ENCODE measurements at places on chromosomes 5 and 9. TPM values are rescaled to one million over a fixed set of nuclear protein-coding genes. Genes with fewer than 3 reads are reported as not detected.
A peak's percentile ranks its signal among the peaks of the same experiment; 100 is the strongest.

F2RL2 gene
- not detected for total RNA-seq

ECM2 gene
- 14.1 TPM for total RNA-seq

AFAP1L1 gene
- 8.4 TPM for total RNA-seq

DNA sequence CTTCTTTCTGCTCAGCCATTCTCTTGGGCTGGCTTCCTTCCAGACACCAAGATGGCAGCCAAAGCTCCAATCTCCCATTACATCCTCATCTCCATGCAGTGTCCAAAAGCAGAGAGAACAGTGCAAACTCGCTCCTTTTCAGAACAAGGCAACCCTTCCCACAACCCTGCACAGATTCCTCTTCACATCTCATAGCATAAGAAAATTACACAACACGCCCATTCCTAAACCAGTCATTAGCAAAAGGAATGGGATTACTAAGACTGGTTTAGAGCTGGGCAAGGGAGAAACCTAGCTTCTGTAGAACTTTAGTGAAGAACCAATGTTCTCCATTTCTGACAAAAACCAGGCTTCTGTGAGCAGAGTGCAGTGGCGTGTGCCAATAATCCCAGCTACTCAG lies 51.5 kb upstream of the CTNNA1 start:
- H3K4me3 ChIP-seq = no peak overlapping the region
- H3K27me3 ChIP-seq = no peaks in the 10 kb centered on the region
- H3K4me1 ChIP-seq = no peaks in the 10 kb centered on the region
- DNase-seq = no peak
- H3K36me3 ChIP-seq = no peaks in the 10 kb centered on the region
- no peak overlapping the region for H3K27ac ChIP-seq

SOHLH1 gene
- not detected for total RNA-seq

GRCh38 chr5:42429694-42430093 lies 6.5 kb downstream of the GHR start:
- no peaks in the 10 kb centered on the region for H3K27me3 ChIP-seq
- no peak overlapping the region for H3K27ac ChIP-seq
- DNase-seq = peak; percentile 65
- no peaks in the 10 kb centered on the region for H3K36me3 ChIP-seq
- no peak overlapping the region for H3K4me3 ChIP-seq

GRCh38 chr5:134567641-134568336 lies 42.3 kb downstream of the JADE2 start:
- H3K36me3 ChIP-seq = peaks cover 25% of the 10 kb centered on the region
- H3K4me1 ChIP-seq = no peaks in the 10 kb centered on the region
- no peak overlapping the region for H3K27ac ChIP-seq

GRCh38 chr9:121917375-121918335 lies 175.5 kb downstream of the TTLL11 start:
- no peak overlapping the region for H3K4me3 ChIP-seq
- no peaks in the 10 kb centered on the region for H3K36me3 ChIP-seq
- H3K27me3 ChIP-seq = no peaks in the 10 kb centered on the region
- H3K27ac ChIP-seq = no peak overlapping the region
- no peaks in the 10 kb centered on the region for H3K4me1 ChIP-seq

MELK gene
- total RNA-seq = 1.1 TPM

DNA sequence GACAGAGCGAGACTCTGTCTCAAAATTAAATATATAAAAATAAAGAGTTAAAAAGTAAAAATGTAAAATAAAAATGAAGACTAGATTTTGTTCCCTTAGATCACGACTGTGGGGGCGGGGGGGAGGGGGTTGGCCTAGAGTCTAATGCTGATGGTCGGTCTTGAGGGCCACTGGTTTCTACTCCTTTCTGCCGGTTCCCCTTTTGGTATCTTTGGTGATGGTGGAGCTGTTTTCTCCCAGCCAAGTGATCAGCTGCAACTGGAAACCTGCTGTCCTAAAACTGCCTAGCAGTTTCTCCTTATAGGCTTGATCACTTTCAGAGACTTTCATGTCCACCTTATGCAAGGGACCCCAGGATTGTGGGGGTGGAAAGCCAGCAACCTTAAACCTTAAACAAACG lies 1.1 kb downstream of the SRD5A1 start:
- no peaks in the 10 kb centered on the region for H3K27me3 ChIP-seq
- H3K4me3 ChIP-seq = peak overlapping the region; percentile 68
- H3K4me1 ChIP-seq = peaks cover 7% of the 10 kb centered on the region
- no peak for DNase-seq
- H3K36me3 ChIP-seq = no peaks in the 10 kb centered on the region

DNA sequence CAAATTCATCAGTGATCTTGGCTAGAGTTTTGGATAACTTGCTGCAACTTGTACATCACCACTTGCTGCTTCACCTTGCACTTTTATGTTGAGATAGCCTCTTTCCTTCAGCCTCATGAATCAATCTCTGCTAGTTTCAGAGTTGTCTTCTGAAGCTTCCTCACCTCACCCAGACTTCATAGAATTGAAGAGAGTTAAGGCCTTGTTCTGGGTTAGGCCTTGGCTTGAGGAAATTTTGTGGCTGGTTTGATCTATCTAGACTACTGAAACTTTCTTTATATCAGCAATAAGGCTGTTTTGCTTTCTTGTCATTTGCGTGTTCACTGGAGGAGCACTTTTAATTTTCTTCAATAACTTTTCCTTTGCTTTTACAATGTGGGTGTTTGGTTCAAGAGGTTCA lies 12.8 kb downstream of the FER start:
- H3K4me1 ChIP-seq = no peaks in the 10 kb centered on the region
- no peaks in the 10 kb centered on the region for H3K36me3 ChIP-seq
- H3K27ac ChIP-seq = no peak overlapping the region
- H3K27me3 ChIP-seq = no peaks in the 10 kb centered on the region
- H3K4me3 ChIP-seq = no peak overlapping the region

DNA sequence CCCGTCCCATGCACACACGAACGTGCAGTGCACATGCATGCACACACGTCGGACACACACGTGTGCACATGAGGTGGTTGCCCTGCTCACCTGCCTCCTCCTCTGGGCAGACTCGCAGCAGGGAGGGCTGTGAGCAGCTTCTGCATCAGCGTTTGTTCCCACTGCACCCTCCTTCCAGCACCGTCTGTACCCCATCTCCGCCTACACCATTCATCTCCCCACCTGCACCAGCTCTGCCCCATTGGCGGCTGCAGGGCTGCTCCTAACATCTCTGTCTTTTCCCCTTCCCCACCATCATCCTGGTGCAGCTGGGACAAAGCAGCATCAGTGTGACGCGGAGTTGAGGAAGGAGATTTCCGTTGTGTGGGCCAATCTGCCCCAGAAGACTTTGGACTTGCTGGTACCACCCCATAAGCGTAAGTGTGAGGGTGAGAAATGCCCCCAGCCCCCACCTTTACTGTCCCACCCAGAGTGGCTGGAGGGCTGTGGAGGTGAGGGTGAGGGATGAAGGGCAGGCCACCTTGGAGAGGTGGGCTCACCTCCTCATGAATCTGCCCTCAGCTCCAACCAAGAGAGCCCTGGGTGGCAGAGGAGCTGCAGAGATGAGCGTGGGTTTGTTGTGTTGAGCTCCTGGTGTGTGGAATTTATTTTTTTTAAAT lies 234.6 kb downstream of the CACNA1B start:
- no peaks in the 10 kb centered on the region for H3K27me3 ChIP-seq
- H3K27ac ChIP-seq = no peak overlapping the region
- DNase-seq = no peak
- no peak overlapping the region for H3K4me3 ChIP-seq

GRCh38 chr9:104482921-104483570 lies 21.0 kb upstream of the OR13F1 start:
- H3K4me3 ChIP-seq = no peak overlapping the region
- H3K27ac ChIP-seq = no peak overlapping the region
- no peaks in the 10 kb centered on the region for H3K27me3 ChIP-seq
- no peaks in the 10 kb centered on the region for H3K4me1 ChIP-seq

HDAC3 gene
- 54.9 TPM for total RNA-seq

DNA sequence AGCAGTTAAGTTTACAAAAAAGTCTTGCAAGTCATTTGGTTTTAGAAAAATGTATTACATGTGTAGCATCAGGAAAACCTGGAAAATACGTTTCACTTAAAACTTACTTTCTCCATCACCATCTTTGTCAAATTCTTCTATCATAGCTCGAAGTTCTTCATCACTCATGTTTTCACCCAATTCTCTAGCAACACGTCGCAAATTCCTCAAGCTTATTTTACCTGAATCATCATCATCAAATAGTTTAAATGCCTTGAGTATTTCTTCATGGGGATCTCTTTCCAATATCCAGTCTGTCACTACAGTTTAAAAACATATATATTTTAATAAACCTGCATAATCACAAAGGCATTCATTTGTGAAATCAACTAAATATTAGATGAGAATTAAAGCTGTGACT lies 10.3 kb downstream of the CETN3 start:
- no peaks in the 10 kb centered on the region for H3K27me3 ChIP-seq
- no peaks in the 10 kb centered on the region for H3K36me3 ChIP-seq
- H3K4me1 ChIP-seq = no peaks in the 10 kb centered on the region

GRCh38 chr9:122122903-122123632 lies 30.0 kb upstream of the TTLL11 start:
- DNase-seq = peak; percentile 35
- H3K36me3 ChIP-seq = no peaks in the 10 kb centered on the region
- H3K4me1 ChIP-seq = peaks cover 4% of the 10 kb centered on the region
- H3K4me3 ChIP-seq = no peak overlapping the region

DNA sequence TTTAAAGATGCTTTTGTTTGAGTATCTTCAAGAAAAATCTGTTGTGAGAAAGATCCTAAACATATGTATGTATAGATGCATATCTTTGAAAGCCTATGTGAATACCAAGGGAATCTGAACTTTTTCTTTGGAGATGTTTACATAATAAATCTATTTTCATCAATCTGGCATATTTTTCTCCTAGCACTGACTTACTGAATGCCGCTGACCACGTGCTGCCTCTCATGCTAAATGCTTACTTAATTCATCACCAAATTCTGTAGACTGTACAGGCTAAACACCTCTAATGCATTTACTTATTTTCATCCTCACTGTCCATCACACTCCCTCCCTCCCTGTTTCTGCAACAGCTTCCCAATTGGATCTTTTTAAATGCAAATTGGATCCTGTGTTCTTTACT lies 566.2 kb upstream of the WWC1 start:
- no peak for DNase-seq
- no peaks in the 10 kb centered on the region for H3K36me3 ChIP-seq
- no peaks in the 10 kb centered on the region for H3K4me1 ChIP-seq
- no peak overlapping the region for H3K4me3 ChIP-seq
- H3K27me3 ChIP-seq = no peaks in the 10 kb centered on the region

DNA sequence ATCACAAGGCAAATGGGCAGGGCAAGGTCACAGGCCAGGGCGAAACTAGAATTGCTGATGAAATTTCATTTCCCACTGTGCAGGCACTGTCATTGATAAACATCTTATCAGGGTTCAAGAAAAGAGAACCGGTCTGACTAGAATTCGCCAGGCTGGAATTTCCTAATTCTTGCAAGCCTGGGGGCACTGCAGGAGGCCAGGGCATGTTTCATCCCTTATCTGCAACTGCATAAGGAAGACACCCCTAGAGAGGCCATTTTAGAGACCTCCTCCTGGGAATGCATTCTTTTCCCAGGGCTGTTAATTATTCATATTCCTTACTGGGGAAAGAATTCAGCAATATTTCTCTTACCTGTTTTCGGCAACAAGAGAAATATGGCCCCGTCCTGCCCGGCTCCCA lies 266.2 kb upstream of the CYLC2 start:
- H3K4me1 ChIP-seq = no peaks in the 10 kb centered on the region
- DNase-seq = no peak
- H3K27me3 ChIP-seq = no peaks in the 10 kb centered on the region
- H3K36me3 ChIP-seq = no peaks in the 10 kb centered on the region

DNAH5 gene
- total RNA-seq = 3.7 TPM

DNA sequence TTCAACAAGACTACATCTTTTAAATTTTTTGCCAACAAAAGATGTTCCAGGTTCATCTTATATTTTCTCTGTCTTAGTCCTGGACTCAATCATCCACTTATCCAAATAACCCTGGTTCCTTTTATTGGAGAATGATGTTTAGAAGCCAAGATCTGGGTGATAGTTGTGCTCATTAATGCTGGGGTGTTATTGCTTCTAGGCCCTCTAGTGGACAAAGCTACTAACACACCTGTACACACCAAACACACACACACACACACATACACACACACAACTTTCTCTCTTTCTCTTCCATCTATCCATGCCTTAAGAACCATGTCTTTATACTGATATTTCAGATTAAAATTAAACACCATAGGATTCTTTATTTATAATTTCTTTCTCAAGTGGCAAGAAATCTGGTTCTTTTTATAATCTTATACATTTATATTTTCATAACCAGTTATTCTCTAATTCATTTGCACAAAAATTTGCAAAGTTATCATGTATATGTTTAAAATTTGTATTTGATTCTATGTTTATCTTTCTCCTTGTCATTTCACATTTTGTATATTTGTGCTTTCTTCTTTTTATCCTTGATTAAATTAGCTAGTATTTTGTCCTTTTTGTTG lies 179.1 kb upstream of the SMIM23 start:
- no peaks in the 10 kb centered on the region for H3K36me3 ChIP-seq
- H3K27ac ChIP-seq = no peak overlapping the region
- DNase-seq = no peak
- no peaks in the 10 kb centered on the region for H3K27me3 ChIP-seq
- no peak overlapping the region for H3K4me3 ChIP-seq

All from prostate gland (tissue), 2 donors.